C1 segment of cervical spinal cord (tissue), 14 donors: ENCODE measurements at places on chromosomes 3 and 15.

- no peak for DNase-seq
These were observed 278.2 kb downstream of the CTNNB1 start for GRCh38 chr3:41477399-41478014.

- DNase-seq, result no peak
These were observed 197.2 kb downstream of the VGLL3 start for GRCh38 chr3:86793786-86794185.

DNA sequence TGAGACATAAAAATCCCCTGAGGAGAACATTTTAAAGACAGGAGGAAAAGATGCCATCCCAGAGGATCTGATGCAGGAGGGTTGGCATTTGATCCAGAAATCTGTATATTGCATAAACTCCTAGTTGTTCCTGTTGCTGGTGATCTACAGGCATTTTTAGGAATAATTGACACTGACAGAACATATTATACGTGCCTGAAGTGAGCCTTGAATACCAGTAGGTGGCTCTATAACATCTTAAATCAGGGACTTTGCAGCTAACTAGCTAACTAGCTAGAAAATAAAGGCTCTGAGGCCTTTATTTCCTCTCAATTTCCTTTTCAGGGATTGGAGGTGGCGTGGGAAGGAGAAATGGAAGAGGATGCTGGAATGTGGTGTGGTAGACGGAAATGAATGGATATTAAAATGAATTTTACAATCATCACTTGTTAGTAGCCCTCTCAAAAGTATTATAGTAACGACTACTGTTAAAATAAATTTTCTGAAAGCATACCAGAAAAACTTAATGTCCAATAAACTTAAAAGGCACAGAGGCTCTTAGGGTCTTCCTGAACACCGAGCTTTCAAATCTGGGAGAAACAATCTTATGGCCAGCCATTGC lies 73.8 kb upstream of the ZBED2 start:
- DNase-seq, result no peak

DNA sequence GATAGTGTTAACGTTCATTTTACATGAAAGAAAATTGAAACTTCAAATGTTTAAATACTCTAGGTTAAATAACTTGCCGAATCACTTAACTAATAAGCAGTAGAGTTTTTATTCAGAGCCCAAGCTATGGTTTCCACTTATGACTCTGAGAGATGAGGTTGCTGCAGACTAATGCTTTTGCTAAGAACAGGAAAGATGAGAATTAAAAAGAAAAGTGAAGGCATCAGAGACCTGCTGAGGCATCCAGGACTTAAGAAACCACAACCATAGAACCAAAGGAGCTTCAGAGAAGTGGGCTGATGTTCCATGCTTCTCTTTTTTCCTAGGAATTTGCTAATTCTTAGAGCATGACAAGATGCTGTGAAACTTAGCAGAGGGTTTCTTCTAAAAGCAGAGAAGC lies 9.5 kb downstream of the HMG20A start:
- no peak for DNase-seq

- DNase-seq, result no peak
These were observed 346.2 kb upstream of the ZNF717 start for GRCh38 chr3:76131396-76132153.

DNA sequence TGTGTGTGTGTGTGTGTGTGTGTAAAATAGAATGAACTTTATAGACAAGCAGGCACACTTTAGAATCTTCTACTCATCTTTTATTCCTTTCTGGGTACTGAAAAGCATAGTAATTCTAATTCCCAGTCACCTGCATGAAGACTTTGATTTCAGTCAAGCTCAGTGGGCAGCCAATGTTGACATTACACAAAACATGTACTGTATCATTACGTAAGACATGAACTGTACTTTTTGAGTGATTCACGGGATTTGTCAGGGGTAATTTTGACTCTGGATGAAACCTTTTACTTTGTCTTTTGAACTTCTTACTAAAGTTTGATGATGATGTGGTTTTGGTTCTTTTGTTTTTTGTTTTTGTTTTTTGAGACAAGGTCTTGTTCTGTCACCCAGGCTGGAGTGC lies 38.8 kb downstream of the PTPRG start:
- DNase-seq, result no peak

GRCh38 chr3:3280396-3280795 lies 100.9 kb upstream of the CRBN start:
- DNase-seq, result no peak

DNA sequence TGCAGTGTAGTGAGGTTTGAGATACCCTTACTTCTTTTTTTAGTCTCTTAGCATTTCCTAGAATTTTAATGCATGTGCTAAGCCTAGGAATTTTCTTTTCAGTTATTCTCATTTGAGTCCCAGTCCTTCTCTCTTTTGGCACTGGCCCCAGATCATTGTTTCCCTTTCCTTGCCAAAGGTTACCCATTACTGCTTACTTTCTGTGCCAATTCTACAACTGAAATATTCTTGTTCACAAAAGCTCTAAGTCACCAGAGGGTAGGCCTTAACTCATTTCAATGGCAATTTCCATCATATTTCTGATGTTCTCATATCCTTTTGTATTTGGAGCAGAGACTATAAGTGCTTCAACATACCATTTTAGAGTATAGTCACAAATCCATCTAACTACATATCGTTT lies 199.6 kb upstream of the CBLB start:
- DNase-seq, result no peak
